Brain microvascular endothelial cell (primary cell): ENCODE measurements at places on chromosomes 2 and 18.

DNA sequence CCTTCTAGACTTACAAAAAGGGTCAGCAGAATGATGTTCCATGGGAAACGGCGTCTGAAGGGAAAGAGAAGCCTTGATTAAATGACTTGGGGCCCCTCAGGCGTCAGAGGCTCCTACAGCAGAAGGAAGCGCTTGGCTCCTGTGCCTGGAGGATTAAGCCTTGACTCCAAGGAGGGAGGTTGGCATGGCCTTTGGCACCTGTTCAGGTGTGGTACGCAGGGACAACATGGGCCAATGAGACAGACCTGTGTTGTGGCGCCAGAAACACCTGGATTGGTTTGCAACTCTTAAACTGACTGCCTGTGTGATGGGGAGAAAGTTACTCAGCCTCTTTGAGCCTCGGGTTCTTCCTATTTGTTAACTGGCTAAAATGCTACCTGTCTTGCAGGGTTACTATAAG, 7.6 kb downstream of the PNKD start:
- DNase-seq: no peak

DNA sequence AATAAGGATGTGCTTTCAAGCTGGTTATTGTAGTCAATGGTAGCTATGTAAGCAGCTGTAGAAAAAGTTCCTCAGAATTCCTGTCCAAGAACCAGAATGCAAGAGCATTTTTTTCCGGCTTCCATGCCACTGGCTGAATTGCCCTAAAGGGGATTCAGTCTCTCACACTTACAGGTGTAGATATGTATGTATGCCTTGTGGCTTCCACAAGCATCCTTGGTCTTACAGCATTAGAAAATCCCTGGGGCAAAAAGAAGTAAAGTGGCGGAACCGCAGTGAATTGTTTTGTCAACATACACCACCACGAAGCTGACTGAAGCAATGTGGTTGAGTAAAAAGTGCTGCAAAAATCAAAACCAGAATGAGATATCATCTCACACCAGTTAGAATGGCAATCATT, 54.6 kb downstream of the FANCL start:
- no peak for DNase-seq

- no peak for DNase-seq
Measured at GRCh38 chr18:1848716-1849115, 722.6 kb downstream of the METTL4 start.

DNA sequence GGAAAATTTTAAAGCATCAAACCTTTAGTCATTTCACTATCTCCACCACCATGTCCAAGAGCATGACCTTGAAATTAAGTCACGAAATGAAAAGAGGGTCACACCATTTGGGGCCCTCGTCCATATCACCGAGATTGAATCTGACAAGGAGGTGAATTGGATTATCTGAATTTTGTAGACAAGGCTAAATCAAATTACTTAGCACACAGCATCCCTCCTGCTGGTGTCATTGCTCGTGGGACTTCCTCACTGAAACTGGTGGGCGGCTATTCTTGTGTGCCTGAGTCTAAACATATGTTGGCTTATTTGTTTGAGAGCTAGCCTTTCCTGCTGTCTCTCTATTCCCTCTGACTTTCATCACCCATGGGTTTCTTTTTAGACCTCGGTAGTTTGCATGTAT, 64.6 kb upstream of the CNGA3 start:
- no peak for DNase-seq

DNA sequence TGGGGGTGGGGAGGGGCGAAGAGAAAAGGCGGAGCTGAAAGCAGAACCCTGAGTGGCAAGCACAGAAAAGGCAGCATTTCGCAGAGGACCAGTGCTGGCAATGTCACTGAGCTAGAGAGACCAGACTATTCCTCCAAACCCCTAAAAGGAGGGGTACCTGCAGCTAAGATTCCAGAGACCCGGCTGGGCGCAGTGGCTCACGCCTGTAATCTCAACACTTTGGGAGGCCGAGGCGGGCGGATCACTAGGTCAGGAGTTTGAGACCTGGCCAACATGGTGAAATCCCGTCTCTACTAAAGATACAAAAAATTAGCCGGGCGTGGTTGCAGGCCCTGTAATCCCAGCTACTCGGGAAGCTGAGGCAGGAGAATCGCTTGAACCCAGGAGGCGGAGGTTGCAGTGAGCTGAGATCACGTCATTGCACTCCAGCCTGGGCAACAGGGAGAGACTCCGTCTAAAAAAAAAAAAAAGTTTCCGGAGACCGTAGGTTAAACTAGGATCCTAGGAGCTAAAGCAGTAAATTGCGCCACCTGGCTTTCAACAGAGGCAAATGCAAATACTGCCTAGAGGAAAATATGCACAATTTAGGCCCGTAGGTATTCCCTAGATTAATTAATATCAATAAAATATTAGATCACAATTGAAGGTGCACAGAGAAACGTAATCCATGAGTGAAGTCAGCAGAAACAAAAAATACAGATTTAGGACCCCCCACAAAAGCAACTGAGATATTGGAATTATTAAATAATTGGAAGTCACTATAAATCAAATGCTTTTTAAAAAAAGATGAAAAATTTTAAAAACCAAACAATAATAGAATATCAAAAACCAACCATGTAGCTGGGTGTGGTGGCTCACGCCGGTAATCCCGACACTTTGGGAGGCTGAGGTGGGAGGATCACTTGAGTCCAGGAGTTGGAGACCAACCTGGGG, 4.9 kb downstream of the UCN start:
- DNase-seq: peak; percentile 47

GRCh38 chr2:7243276-7243675, 326.1 kb downstream of the RNF144A start:
- DNase-seq: no peak

DNA sequence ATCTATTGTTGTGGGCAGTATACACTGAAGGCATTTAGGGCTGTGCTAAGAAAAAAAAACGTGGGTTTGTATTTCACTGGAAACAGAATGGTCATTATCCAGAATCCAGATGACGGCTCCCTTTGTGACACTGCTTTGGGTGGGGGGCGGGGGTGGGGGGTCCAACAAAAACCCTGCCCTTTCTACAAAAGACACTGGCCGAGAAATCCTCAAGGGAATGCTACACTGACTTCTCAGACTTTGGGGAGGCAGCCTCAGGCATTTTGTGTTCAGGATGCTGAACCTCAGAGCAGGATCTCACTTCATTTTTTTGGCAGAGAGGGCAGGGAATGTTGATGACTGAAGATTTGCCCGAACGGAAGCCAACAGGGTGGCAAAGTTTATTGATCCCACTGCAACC, 417.1 kb downstream of the HRH4 start:
- DNase-seq: no peak

DNA sequence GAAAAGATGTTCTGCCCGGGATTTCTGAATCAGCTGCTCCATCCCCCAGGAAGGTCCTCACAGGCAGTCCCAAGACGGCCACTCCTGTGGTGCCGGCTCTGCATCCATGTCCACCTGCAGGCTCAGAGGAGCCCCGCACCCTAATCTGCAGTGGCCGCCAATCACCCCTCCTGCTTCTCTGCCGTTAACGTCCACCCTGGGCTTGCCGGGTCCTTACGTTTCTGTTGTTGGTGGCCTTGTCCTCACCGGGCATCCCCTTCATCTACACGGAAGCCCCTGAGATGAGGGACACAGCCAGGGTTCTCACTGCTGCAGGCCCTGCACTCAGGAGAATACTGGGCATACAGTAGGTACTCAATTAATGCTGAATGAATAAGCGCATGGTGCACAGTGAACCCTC, 131.5 kb upstream of the SNTG2 start:
- DNase-seq: no peak

DNA sequence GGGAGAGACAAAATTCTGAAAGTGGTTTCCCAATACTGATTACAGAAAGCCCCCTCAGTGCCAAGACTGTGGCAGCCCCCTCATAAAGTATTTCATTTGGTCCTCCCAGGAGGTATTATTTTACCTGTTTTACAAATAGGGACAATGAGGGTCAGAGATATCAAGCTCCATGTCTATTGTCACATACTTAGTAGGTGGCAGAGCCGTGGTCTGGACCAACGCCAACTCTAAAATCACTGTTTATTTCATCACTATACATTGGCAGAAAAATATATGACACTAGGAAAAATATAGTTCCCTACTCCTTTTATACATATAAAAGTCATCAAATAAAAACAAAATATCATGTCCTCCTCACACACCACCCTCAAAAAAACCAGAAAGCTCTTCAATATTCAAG, 68.6 kb downstream of the DHRS9 start:
- no peak for DNase-seq

DNA sequence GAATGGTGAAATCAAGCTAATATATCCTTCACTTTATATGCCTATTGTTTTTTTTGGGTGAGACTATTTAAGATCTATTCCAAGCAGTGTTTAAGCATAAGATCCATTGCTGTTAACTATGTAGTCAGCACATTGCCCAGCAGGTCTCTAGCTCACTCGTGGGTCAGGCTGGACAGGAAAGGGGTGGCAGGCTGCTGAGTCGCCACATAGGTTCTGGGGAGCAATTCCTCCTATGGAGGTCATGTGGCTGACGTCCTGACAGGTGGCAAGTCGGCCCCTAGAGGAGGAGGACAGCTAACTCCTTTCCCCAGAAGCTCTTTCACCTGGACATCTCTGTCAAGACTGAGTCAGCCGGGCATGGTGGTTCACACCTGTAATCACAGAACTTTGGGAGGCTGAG, 13.9 kb upstream of the RAB31 start:
- no peak for DNase-seq

- DNase-seq: no peak
Measured at GRCh38 chr18:74140582-74140981, 7.1 kb downstream of the FBXO15 start.

- DNase-seq: no peak
Measured at GRCh38 chr2:38138996-38139395, 63.0 kb upstream of the CYP1B1 start.

GRCh38 chr2:131055169-131056065, 37.8 kb downstream of the FAM168B start:
- DNase-seq: peak; percentile 16

GRCh38 chr2:128505575-128506526, 187.2 kb upstream of the HS6ST1 start:
- DNase-seq: no peak
